ENCODE measurements at places on chromosomes 1 and 21. TPM values are rescaled to one million over a fixed set of nuclear protein-coding genes. Genes with fewer than 3 reads are reported as not detected.
A peak's percentile ranks its signal among the peaks of the same experiment; 100 is the strongest.

GRCh38 chr1:221604948-221605347 is 136.9 kb downstream of the DUSP10 start:
- no peak overlapping the region for H3K27ac ChIP-seq
- no peaks in the 10 kb centered on the region for H3K36me3 ChIP-seq
- DNase-seq: no peak
- H3K27me3 ChIP-seq: no peaks in the 10 kb centered on the region
- no peaks in the 10 kb centered on the region for H3K4me1 ChIP-seq
- no peak overlapping the region for H3K4me3 ChIP-seq

- peak overlapping the region; percentile 90 for H3K4me3 ChIP-seq
- H3K27ac ChIP-seq: no peak overlapping the region
- no peaks in the 10 kb centered on the region for H3K36me3 ChIP-seq
Observed at GRCh38 chr1:64472040-64472376, 2.1 kb downstream of the CACHD1 start.

- DNase-seq: no peak
- H3K27me3 ChIP-seq: no peaks in the 10 kb centered on the region
- H3K4me3 ChIP-seq: no peak overlapping the region
- H3K27ac ChIP-seq: no peak overlapping the region
Observed at GRCh38 chr1:31483012-31483946, 70.3 kb downstream of the SERINC2 start.

- no peaks in the 10 kb centered on the region for H3K36me3 ChIP-seq
- no peaks in the 10 kb centered on the region for H3K4me1 ChIP-seq
- no peaks in the 10 kb centered on the region for H3K27me3 ChIP-seq
- H3K27ac ChIP-seq: no peak overlapping the region
Observed at GRCh38 chr1:193762236-193762635, 575.8 kb upstream of the B3GALT2 start.

KIRREL1 gene
- total RNA-seq: 22.7 TPM

GRCh38 chr1:192266645-192267044 is 50.1 kb upstream of the RGS21 start:
- DNase-seq: no peak
- H3K36me3 ChIP-seq: no peaks in the 10 kb centered on the region
- no peaks in the 10 kb centered on the region for H3K27me3 ChIP-seq
- no peak overlapping the region for H3K4me3 ChIP-seq
- H3K4me1 ChIP-seq: no peaks in the 10 kb centered on the region

GRCh38 chr1:27071049-27071416 is 58.4 kb upstream of the TENT5B start:
- no peak overlapping the region for H3K4me3 ChIP-seq
- no peaks in the 10 kb centered on the region for H3K4me1 ChIP-seq
- peak; percentile 26 for DNase-seq
- no peak overlapping the region for H3K27ac ChIP-seq
- no peaks in the 10 kb centered on the region for H3K36me3 ChIP-seq

LINGO4 gene
- 0.45 TPM for total RNA-seq

DNA sequence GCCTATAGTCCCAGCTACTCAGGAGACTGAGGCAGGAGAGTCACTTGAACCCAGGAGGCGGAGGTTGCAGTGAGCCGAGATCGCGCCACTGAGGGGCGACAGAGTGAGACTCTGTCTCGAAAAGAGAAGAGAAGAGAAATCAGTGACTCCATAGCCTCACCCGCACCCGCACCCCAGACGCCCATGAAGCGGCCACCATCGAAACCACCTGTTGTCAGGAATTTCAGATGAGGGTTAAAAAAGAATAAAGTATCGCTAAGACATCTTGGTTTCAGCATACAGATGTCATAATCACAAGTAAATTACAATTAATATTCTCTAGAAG is 47.4 kb downstream of the NPHP4 start:
- H3K4me3 ChIP-seq: no peak overlapping the region
- H3K36me3 ChIP-seq: peaks cover 19% of the 10 kb centered on the region
- no peaks in the 10 kb centered on the region for H3K27me3 ChIP-seq
- DNase-seq: no peak
- H3K4me1 ChIP-seq: no peaks in the 10 kb centered on the region

GRCh38 chr1:160630523-160631451 is 16.1 kb downstream of the SLAMF1 start:
- no peak for DNase-seq
- no peak overlapping the region for H3K27ac ChIP-seq
- no peaks in the 10 kb centered on the region for H3K27me3 ChIP-seq
- no peaks in the 10 kb centered on the region for H3K4me1 ChIP-seq

TEX50 gene
- not detected for total RNA-seq

CHIT1 gene
- not detected for total RNA-seq

DNA sequence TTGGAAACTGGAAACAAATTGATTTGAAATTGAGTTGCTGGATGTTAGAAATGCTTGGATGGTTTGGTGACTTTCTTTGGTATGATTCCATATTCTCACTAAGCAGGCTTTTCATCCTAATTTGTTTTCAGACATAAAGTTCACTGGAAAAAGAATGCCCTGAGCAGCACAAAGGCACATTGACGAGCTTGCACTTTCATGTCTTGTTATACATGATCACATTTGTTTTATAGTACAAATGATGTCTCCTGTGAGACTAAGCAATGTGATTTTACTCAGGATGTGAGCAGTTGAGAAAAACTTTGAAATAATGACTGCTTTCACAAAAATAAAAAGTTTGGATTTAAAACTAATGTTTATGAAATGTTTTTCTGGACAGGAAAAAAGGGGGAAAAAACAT is 63.6 kb downstream of the KCNT2 start:
- H3K27me3 ChIP-seq: no peaks in the 10 kb centered on the region
- no peak overlapping the region for H3K27ac ChIP-seq
- H3K4me1 ChIP-seq: no peaks in the 10 kb centered on the region
- H3K36me3 ChIP-seq: no peaks in the 10 kb centered on the region

PRAMEF14 gene
- not detected for total RNA-seq

CR2 gene
- 0.09 TPM for total RNA-seq

RCAN3 gene
- 8.9 TPM for total RNA-seq

CYP4Z1 gene
- not detected for total RNA-seq

NOC2L gene
- total RNA-seq: 63.6 TPM

GRCh38 chr1:152745289-152745704 is 12.5 kb upstream of the KPRP start:
- no peaks in the 10 kb centered on the region for H3K27me3 ChIP-seq
- no peak for DNase-seq
- no peaks in the 10 kb centered on the region for H3K36me3 ChIP-seq
- H3K27ac ChIP-seq: no peak overlapping the region
- H3K4me3 ChIP-seq: no peak overlapping the region
- no peaks in the 10 kb centered on the region for H3K4me1 ChIP-seq

RORC gene
- 58.9 TPM for total RNA-seq

DNA sequence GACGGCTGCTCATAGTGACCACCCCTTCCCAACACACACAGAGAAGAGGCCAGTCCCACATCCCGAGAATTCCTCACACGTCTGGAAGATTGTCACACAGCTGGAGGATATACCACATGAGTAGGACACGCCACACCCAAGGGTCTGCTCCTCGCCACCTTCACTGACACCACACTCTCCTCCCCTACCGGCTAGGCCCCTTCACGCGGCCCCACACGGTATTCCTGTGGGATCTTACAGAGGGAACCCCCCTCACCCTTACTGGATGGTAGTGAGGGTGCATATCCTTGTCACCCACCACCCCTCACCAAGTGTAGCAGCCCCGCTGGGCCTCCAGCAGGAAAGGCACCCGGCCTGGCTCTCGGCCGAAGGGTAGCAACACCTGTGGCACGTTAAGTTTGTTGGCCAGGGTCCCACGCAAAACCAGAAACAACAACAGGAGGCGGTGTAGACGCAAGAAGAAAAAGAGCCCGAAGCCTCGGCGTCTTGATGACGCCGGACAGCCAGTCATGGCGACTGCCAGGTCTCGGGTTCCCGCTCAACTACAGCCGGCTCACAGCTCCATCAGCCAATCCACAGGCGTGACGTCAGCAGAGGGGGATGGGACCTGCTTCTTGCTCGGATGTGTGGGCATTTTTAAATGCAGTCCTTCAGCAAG is at the start of gene NUP210L:
Gene NUP210L (minus strand): TSS at position 540 of the 658 bp plus-strand sequence.
- peak within 1 kb of the TSS; percentile 63 for H3K27ac ChIP-seq
- DNase-seq: peak; percentile 68
- no peak within 1 kb of the TSS for H3K4me3 ChIP-seq
- no peaks in the 10 kb centered on the region for H3K27me3 ChIP-seq
- peaks cover 20% of the 10 kb centered on the region for H3K4me1 ChIP-seq

DNA sequence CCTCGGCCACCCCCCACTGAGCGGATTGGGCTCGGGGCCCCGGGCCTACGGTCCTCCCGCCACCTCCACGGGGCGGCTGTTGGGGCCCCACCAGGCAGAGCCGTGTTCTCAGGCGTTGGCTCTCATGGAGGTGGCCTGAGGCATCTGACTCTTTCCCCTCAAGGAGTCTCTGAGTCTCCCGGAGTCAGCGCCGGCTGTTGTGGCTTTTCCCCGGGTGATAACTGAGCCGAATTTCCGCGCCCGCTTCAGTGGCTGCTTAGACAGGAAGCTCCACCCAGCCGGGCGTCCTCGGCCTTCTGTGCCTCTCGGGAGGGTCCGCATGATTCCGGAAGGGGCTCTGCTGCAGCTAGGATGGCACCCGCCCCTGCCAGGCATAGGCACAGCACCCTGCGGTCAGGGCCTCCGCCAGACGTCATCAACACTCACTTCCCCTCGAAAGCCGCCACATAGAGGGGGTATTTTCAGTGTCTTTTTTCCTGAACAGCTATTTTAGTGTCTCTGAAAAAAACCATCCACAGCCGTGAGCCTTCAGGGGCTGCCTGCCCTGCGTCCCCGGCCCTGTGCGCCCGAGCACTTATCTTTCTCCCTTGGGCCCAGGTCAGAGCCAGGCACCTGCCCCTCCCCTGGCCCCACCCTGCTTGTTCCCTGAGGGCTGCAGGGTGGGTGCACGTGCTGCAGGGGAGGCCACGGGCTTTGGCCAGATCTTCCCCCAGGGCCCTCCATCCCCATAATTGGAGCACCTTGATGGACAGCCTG is 72.9 kb downstream of the SKI start:
- peak; percentile 90 for DNase-seq
- peak overlapping the region; percentile 93 for H3K27ac ChIP-seq
- H3K4me1 ChIP-seq: peaks cover 44% of the 10 kb centered on the region
- peaks cover 35% of the 10 kb centered on the region for H3K36me3 ChIP-seq

Measured in heart left ventricle (tissue), 16 donors.